ENCODE measurements at places on chromosomes 16 and 17.

DNA sequence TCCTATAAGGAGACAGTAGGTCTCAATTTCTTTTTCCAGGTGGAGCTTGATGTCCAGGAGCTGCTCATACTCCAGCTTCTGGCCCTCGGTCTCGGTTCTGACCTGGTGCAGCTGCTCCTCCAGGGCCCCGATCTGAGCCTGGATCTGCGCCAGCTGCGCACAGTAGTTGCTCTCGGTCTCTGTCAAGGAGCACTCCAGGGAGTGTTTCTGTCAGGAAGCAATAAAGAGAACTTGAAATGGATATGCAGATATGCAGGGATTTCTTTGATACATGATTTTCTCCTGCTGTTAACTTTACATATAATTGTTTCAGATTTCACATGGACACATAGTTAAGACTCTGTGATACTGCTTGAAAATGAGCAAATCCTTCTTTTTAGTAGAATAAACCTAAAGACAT, 4.7 kb downstream of the KRT25 start:
- no peak for DNase-seq

DNA sequence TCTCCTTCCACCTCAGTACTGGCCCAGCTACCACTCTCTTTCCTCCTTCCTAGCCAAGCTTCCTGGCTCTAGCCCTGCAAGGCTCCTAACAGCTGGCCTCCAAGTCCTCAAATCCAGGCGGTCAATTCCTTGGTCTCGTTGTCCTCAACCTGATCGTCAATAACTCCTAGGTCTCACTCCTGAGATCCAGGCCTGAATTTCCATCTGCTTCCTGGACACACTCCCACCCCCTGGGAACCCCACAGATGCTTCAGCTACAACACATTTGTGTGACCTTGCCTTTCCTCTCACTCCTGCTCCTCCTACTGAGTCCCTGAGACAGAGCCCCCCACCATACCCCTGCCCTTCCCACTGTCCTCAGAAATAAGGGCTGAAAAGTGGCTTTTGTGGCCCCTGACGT, 2.3 kb downstream of the ENKD1 start:
- DNase-seq = no peak

DNA sequence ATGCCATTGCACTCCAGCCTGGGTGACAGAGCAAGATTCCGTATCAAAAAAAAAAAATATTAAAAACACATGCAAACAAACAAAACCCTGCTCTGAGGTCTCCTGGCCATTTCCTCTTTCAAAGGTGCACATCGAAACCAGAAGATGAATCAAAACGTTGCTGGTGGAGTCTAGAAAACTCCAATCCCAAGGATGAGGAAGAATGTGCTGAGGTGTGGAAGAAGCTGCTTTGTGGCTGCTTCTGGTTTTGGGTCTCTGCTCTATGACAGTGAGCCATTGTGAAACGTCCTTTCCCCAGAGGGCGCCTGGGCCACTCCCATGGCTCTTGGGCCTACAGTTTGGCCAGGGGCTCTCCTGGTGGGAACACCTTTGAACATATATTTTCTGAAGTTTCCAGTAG, 112.6 kb downstream of the IRF8 start:
- DNase-seq = no peak

DNA sequence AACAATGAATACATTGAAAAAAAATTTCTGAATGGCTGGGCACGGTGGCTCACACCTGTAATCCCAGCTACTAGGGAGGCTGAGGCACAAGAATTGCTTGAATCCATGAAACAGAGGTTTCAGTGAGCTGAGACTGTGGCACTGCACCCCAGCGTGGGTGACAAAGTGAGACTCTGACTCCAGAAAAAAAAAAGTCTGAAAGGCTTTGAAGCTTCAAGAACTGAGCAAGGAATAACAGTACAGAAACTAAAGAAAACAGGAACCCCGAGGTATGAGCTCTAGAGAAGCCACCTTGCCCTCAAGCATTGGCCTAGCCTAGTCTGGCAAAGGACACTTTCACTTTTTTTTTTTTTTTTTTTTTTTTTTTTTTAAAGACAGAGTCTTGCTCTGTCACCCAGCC, 45.0 kb downstream of the TEX2 start:
- DNase-seq = no peak

DNA sequence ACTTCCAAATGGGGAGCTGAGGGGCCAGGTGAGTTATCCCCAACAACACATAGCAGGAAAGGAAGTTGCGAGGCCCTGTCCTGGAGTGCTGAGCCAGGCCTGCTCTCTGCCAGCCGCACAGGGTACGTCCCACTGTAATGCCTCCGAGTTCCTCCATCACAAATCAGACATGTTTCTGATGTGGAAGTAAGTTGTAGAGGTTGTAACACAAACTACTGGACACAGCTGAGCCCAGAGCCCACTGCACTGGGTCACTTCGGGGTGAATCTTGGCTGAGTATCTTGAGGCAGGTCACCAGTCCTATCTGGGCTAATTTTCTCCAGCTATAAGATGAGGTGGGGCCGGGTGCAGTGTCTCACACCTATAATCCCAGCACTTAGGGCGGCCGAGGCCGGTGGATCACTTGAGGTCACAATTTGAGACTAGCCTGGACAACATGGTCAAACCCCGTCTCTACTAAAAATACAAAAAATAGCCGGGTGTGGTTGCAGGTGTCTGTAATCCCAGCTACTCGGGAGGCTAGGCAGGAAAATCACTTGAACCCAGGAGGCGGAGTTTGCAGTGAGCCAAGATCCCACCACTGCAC, 100.8 kb upstream of the CDH5 start:
- no peak for DNase-seq

GRCh38 chr17:39026980-39027451, 59.8 kb upstream of the FBXO47 start:
- DNase-seq = no peak

GRCh38 chr16:85983064-85983463, 84.1 kb downstream of the IRF8 start:
- DNase-seq = no peak

DNA sequence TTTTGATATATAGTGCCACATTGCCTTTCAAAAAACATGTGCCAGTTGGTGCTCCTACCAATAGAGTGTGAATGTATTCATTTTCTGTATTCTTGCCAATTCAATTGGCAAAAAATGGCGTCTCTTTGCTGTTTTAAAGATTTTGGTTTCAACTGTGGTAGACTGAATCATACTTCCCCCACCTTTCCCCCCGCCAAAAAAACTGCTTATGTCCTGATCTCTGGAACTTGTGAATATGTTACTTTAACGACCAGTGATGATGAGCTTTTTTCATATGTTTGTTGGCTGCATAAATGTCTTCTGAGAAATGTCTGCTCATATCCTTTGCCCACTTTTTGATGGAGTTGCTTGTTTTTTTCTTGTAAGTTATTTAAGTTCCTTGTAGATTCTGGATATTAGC, 325.1 kb upstream of the KCNJ16 start:
- DNase-seq = no peak

Data from kidney epithelial cell (primary cell).